ENCODE measurements at places on chromosomes 7 and 10.

GRCh38 chr7:44695756-44696155, 52.9 kb upstream of the ZMIZ2 start:
- DNase-seq = no peak

- DNase-seq = no peak
Measured at GRCh38 chr10:100344241-100344788, 2.7 kb upstream of the SCD start.

DNA sequence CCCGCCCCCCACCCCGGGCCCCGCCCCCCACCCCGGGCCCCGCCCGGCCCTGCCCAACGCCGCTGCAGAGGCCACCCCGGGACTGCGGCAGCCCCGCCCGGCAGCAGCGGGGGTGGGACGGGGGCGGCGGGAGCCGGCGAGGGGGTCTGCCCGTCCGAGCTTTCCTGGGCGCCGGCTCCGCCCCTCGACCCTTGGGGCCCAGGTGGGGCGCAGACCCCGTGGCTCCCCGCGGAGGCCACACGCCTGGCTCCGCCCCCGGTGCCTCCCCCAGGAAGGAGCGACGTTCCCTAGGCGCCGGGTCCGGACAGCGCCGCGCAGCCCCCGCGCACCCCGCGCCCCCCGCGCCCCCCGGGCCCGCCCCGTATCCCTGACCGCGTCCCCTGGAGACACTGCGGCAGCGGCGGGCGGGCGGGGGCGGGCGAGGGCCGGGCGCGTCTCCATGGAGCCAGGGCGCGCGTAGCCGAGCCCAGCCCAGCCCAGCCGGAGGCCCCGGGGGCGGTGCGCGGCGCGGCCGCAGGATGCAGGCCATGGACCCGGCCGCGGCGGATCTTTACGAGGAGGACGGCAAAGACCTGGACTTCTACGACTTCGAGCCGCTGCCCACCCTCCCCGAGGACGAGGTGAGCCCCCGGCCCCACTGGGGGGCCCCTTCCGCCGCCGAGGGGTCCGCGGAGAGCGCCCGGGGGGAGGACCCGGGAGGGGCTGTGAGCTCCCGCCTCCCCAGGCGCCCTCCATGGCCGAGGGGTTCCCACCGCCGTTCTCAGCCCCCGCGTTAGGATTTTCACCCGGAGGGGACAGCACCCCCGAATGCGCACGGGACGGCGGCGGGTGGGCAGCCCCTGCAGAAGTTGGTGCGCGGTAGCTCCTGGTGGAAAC, at the start of gene KNDC1:
Gene KNDC1, plus strand, starts transcription at position 270 of the 876 bp plus-strand sequence. Its CDS starts 249 bp downstream, at position 519.
- DNase-seq = peak; percentile 4

DNA sequence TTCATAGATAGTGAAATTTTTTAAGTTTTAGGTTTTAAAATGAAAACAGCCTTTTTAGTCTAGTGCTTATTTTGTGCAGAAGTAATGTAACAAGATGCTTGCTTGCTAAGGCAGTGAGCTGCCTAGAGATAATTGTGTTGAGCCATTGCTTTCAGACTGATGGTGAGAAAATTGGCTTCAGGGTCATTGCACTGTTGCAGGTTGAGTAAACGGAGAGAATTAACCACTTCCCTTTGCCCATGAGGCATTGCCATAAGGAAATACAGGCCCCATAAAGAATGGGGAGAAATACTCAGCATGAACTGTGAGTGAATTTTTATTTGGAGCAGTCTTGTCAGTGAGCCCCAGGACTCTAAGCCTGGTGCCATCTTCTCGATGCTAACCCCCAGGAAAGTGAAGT, 140.5 kb downstream of the LRRC4 start:
- peak; percentile 68 for DNase-seq

DNA sequence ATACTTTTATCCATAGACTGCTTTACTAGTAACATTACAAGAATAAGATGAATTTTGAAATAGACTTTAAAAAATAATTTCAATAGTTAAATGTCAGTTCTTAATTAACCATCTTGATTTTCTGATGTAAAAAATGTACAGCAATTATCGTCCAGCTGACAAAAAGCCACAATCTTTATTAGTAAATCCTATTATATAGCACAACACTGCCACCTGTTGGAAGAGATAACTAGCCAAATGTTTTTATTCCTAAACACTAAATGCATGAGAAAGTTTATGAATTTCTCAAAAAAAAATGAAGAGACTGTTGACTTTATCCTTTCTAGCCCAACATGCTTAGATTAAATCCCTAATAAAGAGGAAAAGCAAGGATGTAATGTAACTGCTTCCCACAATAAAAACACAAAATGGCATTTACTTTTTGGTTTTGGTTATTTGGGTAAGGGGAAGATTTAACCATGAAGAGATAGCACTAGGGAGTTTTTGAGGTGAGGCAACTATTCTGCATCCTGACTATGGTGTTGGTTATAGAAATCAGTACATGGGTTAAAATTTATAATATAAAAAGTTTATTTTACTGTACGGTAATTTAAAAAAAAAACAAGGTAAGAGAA, 8.0 kb downstream of the COA1 start:
- peak; percentile 64 for DNase-seq

DNA sequence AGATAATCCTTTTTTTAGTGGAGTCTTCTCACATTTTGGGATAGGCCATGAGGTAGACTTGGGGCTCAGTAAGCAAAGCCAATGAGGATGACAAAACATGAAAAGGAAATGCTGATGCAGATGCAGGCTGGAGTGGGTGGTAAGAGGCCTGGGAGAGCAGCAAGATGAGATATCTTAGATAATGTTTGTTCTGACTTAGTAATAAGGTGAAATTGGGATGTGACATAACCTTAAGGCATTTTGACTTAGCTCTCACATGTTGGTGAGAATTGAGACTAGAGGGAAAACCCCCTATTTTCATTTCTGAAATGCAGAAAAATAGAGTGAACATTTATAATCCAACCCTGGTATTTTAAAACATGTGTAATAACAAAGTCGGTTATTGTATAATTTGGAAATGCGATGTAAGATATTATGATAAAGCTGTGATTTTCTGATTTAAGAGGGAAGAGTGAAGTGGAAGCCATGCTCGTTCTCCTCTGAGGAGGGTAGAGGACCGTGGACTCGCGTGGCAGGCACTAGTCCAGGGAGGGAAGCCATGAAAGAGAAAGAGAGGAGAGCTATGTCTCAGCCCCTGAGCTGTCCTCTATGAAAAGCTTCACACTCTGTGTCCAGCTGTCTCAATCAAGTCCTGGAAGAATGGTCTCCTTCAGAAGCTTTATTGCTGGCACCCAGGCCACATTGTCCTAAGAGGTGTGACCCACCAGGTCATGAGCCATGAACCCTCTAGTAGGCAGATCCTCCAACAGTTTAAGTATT, 57.3 kb downstream of the ST7 start:
- peak; percentile 54 for DNase-seq

DNA sequence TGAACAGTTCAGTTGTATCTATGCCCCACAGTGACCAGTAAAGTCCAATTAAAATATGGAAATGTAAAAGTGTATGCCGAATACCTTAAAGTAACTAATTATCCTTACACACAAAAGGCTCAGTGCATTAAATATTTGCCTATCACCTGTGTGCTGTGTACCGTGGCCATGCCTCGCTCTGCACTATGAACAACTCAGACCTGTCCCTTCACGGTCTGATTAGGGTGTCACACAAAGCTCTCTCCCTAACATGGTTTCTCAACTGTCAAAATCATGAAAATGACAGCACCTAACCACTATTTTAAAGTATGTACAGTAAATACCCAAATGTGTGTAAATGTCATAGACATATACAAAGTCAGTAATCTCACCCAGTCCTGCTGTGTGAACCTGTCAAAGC, 43.1 kb downstream of the STK17A start:
- no peak for DNase-seq

DNA sequence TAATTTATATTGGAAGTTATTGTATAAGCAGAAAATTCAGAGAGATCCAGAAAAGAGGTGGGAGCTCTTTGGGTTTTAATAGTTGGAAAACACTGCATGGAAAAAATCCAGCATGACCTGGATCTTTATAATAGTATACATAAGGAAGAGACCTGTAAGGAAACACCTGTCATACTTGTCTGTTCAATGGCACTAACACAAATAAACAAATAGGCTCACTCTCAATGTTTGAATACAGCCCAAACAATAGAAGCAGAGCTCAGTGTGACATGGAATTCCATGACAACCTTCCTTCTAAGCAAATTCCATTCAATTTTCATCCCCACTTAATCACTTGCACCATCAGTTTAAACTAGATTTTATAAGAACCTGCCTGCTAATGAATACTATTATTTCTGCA, 31.7 kb downstream of the CISD1 start:
- DNase-seq = no peak

GRCh38 chr7:151807846-151808245, 69.1 kb downstream of the PRKAG2 start:
- peak; percentile 64 for DNase-seq

DNA sequence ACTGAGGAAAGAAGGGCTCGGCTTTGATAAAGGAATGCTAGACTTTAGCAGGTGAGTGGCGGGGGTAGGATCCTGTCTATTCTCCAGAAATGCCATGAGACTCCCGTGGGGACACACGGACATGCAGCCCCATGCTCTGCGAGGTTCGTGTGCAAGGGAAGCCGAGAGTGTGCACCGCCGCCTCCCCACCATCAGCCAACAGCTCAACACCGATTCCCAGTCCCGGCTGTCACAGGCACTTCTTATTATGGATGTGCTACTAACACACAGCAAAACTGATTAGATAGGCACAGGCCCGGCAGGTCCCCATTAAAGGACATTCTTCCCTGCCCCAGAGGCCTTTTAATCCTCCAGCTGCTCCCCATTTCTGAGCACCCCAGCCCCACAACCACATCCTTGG, 154.4 kb downstream of the PRKAG2 start:
- no peak for DNase-seq

GRCh38 chr10:13701157-13701919, 114.6 kb downstream of the PRPF18 start:
- no peak for DNase-seq

DNA sequence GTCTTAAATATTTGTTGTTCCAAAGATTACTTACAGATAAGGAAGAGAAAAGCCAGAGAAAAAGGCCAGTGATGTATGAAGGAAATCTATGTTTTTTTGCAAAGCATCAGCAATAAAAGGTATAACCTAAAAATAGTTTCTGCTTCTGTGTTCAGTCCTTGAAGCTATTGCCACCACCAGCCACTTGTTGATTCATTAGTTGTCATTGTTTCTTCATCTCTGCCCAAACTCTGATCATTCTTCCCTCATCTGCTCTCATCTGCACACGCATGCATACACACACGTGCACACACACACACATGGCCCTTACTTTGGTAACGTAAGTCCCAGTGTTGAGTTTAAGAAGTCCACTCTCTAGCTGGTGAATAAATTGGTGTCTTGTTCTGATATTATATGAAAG, 540.7 kb downstream of the GATA3 start:
- DNase-seq = no peak

GRCh38 chr7:23410446-23411183, 59.7 kb downstream of the IGF2BP3 start:
- peak; percentile 58 for DNase-seq

- DNase-seq = no peak
Measured at GRCh38 chr7:102152672-102153598, 133.7 kb upstream of the SH2B2 start.

GRCh38 chr7:82384779-82385178, 58.8 kb downstream of the CACNA2D1 start:
- no peak for DNase-seq

DNA sequence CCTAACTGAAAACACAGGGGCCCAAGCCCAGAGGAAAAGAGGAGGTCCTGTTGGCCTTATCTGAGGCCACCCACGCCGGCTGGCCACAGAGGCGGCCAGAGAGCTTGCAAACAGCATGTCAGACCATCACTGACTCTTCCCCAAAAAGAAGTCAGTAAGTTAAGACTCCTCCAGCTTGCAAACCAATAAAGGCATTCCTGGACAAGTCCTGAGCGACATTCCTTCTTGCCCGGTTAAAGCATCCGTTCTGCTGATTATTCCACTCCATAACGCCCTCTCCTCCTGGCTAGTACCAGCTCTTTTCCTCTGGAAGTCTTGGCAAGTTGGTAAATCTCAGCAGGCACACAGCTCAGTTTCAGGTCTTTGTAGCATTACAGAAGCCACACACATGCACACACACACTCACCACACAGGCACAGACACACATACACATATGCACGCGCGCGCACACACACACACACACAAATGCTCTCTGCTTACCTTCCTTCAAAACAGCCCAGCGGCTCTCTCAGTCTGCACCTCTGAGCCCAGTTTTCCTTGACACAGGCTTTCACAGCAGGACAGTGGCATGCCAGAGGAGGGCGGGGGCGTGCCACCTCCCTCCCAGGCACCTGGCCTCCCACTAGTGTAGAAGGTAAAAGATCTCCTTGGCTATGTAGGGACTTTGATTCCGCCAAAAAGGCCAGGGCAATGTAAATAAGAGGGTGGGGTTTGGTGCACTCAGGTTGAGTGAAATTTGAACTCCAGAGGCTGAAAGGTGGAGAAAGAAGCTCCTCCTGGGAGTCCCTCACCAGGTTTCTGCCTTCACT, 201.4 kb downstream of the TNS3 start:
- DNase-seq = no peak

GRCh38 chr7:840001-840600, 7.8 kb downstream of the SUN1 start:
- DNase-seq = no peak

DNA sequence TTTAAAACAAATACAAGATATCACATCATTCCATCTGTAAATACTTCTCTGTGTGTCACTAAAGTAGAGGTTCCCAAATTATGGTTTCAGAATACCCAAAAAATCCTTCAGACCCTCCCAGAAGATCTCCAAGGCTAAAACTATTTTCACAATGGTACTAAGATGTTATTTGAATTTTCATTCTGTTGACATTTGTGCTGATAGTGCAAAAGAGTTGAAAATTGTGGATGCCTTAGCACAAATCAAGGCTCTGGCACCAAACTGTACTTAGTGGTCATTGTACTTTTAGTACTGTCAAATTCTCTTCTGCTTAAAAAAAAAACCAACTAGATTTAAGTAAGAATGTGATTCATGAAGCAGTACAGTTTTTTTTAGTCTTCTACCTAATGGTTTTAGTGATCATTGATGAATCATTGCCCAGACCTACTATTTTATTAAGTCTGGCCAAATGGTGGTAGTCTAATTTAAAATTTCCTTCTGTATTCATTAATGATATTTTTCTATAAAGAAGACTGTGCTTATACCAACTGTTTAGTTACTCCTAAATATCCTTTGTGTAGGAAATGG, 50.5 kb downstream of the TPST1 start:
- DNase-seq = no peak

- DNase-seq = no peak
Measured at GRCh38 chr10:5187867-5188266, 2.9 kb upstream of the AKR1C8 start.

DNA sequence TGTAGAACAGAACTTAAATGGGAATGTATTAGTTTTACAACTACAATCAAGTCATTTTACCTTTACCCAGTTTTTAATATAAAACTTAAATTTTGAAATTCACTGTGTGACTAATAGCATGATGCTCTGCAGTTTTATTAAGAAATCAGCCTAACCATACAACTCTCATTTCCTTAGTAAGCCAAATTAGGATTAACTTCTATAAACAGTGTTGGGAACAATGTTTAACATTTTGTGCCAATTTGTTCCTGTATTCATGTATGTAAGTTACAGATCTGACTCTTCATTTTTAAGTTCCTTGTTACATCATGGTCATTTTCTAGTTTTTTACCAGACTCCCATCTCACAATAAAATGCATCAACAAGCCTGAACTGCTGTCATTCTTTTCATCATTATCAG, 209.8 kb downstream of the ZEB1 start:
- peak; percentile 56 for DNase-seq

GRCh38 chr7:11298220-11298619, 324.5 kb downstream of the PHF14 start:
- no peak for DNase-seq

- no peak for DNase-seq
Measured at GRCh38 chr10:61329854-61330253, 123.3 kb downstream of the TMEM26 start.

- DNase-seq = no peak
Measured at GRCh38 chr10:44334621-44335184, 50.2 kb downstream of the CXCL12 start.
